ENCODE measurements at places on chromosomes 4 and X. TPM values are rescaled to one million over a fixed set of nuclear protein-coding genes. Genes with fewer than 3 reads are reported as not detected.

DNA sequence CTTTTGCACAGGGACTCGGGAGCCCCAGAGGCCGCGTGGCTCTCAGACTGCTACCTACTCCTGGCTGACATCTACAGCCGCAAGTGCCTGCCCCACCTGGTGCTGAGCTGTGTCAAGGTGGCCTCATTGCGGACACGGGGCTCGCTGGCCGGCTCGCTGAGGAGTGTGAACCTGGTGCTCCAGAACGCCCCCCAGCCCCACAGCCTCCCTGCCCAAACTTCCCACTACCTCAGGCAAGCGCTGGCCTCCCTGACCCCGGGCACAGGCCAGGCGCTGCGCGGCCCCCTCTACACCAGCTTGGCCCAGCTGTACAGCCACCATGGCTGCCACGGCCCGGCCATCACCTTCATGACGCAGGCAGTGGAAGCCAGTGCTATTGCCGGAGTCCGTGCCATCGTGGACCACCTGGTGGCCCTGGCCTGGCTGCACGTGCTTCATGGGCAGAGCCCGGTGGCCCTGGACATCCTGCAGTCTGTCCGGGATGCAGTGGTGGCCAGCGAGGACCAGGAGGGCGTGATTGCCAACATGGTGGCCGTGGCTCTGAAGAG, 28.8 kb downstream of the SH3TC1 start:
- no peak for DNase-seq

GRCh38 chrX:153397256-153397960, 3.7 kb downstream of the PNMA6E start:
- no peak for DNase-seq

- no peak for DNase-seq
Observed at GRCh38 chr4:187827631-187828030, 167.9 kb upstream of the ZFP42 start.

DNA sequence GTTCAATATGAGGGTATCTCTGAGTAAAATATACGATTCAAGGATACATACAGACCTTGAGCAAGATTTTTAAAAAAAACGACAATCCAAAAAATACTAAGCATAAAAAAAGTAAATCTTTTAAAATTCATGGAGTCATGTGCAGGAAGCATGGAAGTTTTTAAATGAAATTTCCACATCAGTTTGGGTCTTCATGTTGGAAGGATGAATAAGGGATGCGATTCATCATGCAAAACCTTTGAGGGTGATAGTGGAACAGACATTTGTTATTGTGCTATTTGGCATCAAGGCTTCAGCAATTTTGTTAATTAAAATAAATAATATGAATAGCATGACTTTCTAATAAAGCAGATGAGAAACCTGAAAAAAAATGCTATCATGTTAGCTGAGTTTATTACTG, 815.0 kb upstream of the PCDH10 start:
- peak; percentile 42 for DNase-seq

DNA sequence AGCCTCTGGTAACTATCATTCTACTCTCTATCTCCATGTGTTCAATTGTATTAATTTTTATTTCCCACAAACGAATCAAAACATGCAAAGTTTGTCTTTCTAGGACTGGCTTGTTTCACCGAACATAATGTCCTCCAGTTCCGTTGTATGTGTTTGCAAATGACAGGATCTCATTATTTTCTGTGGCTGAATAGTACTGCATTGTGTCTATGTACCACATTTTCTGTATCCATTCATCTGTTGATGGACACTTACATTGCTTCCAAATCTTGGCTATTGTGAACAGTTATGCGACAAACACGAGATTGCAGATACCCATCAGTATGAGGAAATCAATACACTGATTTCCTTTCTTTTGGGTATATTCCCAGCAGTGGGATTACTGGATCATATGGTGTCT, 8.4 kb upstream of the LDOC1 start:
- no peak for DNase-seq

DNA sequence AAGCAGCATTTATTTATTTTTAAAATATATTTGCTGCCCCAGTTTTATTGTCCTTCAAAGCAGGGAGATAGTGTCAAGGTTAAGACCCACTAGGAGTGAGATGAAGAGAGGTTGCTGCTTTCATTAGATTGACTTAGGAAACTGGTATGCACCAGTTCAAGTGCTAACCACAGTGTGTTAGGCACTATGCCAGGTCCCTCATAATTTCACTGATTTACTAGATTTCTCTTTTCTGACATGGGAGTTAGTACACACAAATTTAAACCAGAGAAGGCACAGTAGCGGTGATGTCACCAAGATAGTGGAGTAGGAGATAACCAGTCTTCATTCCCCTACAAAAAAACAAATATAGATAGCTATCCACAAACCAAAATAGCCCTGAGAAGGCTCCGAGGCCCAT, 14.3 kb downstream of the RRAGB start:
- no peak for DNase-seq

- DNase-seq = no peak
Observed at GRCh38 chr4:19301527-19301926, 950.2 kb upstream of the SLIT2 start.

DNA sequence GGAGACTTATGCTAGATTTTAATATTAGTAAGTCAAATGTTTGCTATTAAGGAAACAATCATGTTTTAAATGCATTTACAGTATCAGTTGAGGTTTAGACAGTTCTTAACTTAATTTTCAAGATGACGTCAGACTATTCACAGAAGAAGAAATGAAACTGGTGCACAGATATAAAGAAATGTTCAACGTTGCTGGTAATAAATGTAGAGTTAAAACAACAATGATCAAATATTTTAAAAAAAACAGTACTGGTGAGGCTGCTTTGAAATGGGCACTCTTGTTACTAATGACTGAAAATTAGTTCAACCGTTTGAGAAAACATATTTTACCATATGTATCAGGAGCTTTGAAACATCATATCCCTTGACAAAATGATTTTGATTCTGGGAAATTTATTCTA, 44.2 kb downstream of the ABHD18 start:
- no peak for DNase-seq

GRCh38 chrX:69148946-69149345, 16.3 kb downstream of the PJA1 start:
- DNase-seq = no peak

COX7B2 gene
- total RNA-seq = not detected

PHOX2B gene
- not detected for total RNA-seq

ARHGEF9 gene
- total RNA-seq = 18.6 TPM

CABS1 gene
- total RNA-seq = not detected

CYBB gene
- total RNA-seq = not detected

DDX53 gene
- total RNA-seq = not detected

ZNF718 gene
- total RNA-seq = 2.3 TPM

NPNT gene
- not detected for total RNA-seq

HPGD gene
- not detected for total RNA-seq

PGAM4 gene
- not detected for total RNA-seq

C4orf51 gene
- total RNA-seq = not detected

Measured in HFFc6 (cell line).